ENCODE measurements at places on chromosomes 5 and 9. TPM values are rescaled to one million over a fixed set of nuclear protein-coding genes. Genes with fewer than 3 reads are reported as not detected.

The GRIN3A gene
- not detected for total RNA-seq

The ZNF483 gene
- total RNA-seq, result 4.4 TPM

The ELOVL7 gene
- total RNA-seq, result 0.49 TPM

The NOTCH1 gene
- total RNA-seq, result 8.4 TPM

The MEIKIN gene
- not detected for total RNA-seq

The C9orf152 gene
- total RNA-seq, result not detected
